ENCODE measurements at places on chromosomes 1 and 21.

- peak; percentile 63 for DNase-seq
Observed at GRCh38 chr1:160708118-160708517, 3.5 kb downstream of the CD48 start.

- DNase-seq, result no peak
Observed at GRCh38 chr1:240598216-240599001, 13.5 kb downstream of the GREM2 start.

GRCh38 chr1:233614743-233615521 is 1.0 kb downstream of the KCNK1 start:
- no peak for DNase-seq

DNA sequence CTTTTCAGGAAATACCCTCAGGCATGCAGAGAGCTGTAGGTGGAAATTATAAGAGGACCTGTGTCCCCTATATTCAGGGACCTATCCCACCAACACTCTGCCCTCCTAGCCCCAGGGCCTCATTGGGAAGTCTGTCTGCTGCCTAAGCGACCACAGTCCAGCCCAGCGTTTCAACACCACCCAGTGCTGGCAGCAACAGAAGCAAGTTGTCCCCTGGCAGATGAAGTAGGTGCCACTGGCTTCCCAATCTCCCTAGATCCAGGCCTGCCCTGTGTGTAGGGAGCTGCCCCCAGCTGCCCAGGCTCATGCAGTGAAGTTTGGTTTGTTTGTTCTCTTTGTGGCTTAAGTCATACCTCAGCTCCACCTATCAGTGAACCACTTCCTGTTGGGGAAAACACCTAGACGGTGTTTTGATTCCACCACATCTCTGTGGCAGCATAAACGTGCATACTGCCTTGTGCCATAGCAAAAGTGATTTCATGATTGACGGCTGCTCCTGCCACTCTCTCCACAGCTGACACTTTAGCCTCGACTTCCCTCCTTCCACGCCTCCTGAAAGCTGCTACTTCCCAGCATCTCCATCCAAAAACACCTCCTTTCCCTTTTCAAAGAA is 8.1 kb upstream of the LEFTY1 start:
- no peak for DNase-seq

GRCh38 chr1:218025454-218025853 is 259.6 kb upstream of the RRP15 start:
- no peak for DNase-seq

DNA sequence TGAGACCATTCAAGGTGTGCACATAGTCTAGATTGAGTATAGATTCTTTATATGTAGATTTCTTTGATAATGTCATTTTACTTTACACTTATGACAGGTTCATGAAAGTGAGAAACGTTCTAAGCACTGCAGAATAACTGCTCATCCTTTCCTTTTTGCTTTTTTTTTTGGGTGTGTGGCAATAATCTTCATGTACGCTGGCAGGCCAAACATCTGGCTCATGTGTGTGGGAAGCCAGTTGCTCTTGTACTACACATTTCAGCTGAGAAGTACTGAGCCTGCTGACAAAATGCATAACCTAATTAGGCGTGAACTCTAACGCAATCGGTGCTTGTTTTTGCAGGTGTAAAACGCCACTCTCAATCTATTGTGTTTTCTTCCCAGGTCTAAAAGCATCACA is 350.8 kb upstream of the KAZN start:
- DNase-seq, result no peak

GRCh38 chr1:225712391-225712790 is 59.5 kb upstream of the ENAH start:
- DNase-seq, result peak; percentile 65

- DNase-seq, result peak; percentile 85
Observed at GRCh38 chr1:54810153-54810942, 9.2 kb upstream of the TTC22 start.

- DNase-seq, result no peak
Observed at GRCh38 chr1:228370941-228371740, 35.5 kb downstream of the TRIM11 start.

DNA sequence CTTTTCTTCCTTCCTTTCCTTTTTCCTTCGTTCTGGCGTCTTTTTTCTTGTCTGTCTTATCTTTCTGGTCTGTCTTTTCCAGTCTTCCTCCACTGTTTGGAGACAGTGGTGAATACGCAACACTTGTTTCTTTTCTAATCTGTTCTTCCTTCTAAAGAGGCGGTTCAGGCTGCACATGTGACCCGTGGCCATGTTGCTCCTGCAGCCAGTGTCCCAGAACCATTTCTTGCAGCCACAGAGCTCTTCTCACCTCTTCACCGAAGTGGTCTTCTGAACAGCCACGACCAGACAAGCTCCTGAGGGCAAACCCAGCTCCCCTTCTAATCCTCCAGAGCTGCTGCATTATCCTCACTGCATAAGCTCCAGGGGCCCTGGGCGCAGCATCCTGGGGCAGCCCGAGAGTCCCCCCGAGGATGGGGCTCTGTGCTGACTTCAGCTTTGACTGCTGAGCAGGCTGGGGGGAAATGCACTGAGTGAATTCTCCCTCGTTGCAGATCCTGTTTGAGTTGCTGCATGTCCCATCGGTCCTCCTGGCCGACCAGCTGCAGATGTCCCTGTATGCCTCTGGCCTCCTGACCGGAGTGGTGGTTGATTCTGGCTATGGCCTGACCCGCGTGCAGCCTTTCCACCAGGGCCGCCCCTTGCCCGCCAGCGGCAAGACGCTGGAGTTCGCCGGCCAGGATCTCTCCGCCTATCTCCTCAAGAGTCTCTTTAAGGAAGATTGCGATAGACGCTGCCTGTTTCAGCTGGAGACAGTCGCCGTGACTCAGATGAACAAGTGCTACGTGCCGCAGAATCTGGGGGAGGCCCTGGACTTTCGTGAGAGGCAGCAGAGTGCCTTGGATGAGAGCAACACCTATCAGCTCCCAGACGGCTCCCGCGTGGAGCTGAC is 70.4 kb downstream of the ACTL8 start:
- no peak for DNase-seq

DNA sequence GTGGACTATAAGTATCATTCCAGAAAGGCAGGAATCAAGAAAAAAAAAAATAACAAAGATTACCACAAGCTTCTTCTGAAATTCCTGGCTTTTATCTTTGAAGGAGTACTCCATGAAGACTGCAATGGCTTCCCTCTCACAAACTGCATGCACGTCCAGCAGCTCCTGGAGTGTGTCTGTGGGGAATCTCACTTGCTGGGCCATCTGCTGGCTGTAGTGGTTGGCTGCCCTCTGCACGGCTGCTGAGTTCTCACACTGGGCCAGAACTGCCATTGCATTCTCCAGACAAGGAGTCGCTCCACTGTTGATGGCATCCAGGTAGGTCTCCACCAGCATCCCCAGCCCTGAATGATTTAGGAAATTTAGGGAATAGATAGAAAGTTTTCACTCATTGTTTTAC is 23.3 kb upstream of the GBP2 start:
- DNase-seq, result no peak

- DNase-seq, result no peak
Observed at GRCh38 chr1:153659175-153659534, 652 bp downstream of the SNAPIN start.

- DNase-seq, result no peak
Observed at GRCh38 chr1:103194060-103194459, 85.7 kb upstream of the COL11A1 start.

DNA sequence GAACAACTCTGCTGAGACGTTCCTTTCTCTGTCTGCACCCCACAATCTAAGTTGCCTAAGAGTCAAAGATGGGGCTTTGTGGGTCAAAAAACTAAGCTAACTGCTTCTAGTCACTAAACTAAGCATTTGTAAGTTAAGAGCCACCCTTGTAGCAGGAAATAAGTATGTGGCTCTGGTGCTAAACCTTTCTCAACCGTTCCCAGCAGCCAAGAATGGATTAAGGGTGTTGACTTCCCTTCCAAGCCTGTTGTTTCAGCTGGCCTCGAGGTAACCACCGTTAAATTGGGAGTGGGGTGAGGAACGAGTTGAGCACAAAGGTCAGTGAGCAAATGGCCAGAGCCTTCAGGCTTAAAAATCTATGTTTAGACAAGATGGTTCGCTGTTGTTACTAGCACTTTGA is 169.1 kb downstream of the TRIM33 start:
- DNase-seq, result no peak

GRCh38 chr21:29540289-29540688 is 241.6 kb downstream of the BACH1 start:
- no peak for DNase-seq

- DNase-seq, result peak; percentile 81
Observed at GRCh38 chr1:32247983-32248889, 1.2 kb downstream of the FAM167B start.

DNA sequence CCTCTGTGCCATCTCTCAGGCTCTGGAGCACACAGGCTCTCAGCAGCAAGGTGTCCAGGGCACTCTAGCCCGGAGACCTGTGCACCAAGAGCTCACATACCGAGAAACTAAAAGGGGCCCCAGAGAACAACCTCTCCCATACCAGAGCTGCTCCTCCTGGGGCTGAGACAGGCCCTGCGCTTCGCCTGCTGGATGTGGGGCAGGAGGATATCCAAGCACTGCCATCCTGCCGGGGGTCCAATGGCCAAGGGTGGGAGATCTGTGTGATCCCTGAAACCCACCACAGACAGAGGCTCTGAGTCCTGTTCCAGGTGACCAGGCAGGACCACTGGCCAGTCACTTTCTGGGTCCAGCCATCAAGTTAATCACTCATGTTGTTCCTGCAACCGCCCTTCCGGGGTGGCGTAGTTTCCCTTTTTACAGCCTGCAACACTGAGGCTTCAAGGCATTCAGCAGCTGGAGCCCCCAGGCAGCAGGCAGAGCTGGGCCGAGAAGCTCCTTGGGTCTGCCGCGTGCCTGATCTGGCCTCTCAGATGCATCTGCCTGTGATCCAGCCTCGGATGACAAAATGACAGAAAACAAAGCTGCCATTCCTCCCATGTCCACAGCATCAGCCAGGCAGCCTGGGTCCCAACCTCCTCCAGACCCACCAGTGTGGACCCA is 36.7 kb upstream of the ACTRT2 start:
- DNase-seq, result no peak
